Stimulated activated CD4-positive, alpha-beta T cell treated with anti-CD3 and anti-CD28 coated beads, Interleukin-15, amount 100 ng/mL, for 1 hour (primary cell): ENCODE measurements at places on chromosomes 13 and 19.
A peak's percentile ranks its signal among the peaks of the same experiment; 100 is the strongest.

DNA sequence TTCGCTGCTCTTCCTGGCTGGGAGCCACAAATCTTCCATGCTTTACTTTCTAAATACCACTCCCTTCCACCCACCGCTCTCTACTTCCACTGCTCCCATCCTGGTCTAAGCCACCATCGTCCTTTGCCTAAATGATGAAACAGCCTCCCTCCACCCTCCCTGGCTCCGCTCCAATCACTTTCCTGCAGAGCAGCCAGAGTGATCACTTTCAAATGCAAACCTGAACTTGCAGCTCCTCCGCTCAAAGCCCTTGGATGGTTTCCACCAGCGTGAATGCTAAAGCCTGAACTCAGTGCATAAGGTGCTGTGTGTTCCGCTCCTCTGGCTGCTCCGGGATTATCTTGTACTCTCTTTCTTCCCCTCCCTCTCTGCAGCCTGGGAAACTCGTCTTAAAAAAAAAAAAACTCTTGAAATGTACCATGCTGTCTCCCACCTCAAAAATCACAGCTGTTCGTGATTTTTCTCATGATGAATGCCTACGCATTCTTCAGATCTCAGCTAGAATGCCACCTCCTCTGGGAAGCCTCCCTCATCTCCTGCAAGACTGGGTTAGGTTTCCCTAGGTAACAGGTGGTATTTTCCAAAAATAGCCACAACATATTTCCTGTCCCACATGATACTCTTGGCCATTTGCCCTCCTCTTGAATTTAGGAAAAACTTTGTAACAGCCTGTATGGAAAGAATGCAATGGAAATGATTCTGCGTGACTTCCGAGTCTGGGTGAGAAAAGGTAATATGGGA is 3.7 kb upstream of the SIN3B start:
- no peak for DNase-seq

DNA sequence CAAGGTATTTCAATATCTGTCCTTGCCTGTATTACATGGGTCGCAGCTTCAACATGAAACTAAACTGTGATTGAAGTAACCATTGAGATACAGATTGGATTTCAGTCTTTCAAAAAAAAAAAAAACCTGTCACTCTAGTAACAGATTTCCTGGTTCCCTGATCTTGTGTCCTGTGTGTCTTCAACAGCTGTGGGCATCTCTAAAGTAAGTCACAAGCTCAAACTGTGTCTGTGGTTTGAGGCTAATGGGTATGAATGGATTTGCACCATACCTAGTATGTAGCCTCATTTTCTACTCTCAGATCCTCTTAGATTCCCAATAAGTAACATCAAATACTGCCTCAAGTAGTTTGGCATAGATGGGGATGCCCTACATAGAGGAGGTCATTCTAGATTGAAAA is 300.1 kb downstream of the COG6 start:
- no peak for DNase-seq

- DNase-seq = no peak
Measured at GRCh38 chr19:4089400-4089908, 22.8 kb upstream of the ZBTB7A start.

GRCh38 chr13:64633948-64634347 is 2596.2 kb downstream of the PCDH9 start:
- no peak for DNase-seq

DNA sequence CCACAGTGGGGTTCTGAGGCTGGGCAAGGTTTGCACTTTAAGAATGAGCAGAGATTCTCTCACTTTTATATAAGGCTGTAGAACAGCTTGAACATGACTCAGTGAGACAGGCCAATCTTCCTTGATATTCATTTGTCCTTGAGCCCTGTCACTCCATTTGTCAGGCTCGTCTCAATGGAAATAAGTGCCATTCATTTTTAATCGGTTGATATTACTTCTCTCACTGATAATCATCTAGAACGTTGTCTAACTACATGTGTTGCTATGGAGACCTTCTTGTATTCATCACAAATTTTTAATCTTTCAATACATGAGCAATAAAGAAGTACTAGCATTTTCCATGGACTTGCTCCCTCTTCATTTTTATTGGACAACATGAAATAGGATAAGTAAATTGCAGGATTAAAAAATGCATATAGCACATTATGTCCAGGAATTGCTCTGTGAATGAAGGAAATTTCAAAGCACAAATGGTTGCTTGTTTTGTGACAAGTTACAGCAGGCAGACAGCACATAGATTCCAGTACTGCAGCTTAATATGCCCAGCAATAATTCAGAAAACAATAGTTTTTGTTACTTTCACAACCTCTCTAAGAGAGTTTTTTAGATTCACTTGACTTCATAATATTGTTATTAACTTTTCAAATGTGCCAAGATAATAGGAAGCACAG is 1178.4 kb upstream of the ATXN8OS start:
- DNase-seq = no peak

- DNase-seq = no peak
Measured at GRCh38 chr13:49308097-49308875, 60.6 kb downstream of the CDADC1 start.

DNA sequence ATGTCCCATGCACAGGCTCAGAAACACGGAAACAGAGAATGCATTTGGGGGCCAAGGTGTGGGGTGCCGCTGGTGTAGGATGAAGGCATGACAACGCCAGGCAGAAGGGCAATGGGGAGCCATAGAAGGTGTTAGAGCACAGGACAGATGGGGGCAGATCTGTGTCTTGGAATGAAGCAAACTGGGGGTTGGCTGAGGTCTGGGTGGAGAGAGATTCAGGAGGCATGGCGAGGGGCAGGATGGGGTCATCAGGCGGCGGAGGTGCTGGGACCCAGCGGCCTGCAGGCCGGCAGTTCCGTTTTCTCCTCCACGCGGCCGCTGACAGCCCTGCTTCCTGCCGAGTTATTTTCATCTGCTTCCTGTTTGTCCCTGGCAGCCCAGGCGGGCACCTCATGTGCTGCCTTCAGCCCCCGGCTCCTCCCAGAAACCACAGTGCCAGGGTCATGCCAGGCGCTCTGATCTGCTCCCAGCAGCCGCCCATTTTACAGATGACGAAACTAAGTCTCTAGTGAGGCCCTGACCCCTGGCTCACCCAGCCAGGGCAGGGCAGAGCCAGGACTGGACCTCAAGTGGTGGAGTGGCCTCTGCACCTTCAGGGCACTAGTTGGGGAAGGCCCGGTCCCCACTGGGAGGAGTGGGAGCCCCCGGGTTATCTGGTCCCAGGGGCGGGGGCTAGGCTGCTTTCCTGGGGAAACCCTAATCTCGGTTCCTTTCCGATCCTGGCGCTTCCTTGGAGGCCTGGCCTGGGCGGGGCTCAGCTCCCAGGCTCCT is 2.2 kb downstream of the ARHGAP45 start:
- peak; percentile 55 for DNase-seq

DNA sequence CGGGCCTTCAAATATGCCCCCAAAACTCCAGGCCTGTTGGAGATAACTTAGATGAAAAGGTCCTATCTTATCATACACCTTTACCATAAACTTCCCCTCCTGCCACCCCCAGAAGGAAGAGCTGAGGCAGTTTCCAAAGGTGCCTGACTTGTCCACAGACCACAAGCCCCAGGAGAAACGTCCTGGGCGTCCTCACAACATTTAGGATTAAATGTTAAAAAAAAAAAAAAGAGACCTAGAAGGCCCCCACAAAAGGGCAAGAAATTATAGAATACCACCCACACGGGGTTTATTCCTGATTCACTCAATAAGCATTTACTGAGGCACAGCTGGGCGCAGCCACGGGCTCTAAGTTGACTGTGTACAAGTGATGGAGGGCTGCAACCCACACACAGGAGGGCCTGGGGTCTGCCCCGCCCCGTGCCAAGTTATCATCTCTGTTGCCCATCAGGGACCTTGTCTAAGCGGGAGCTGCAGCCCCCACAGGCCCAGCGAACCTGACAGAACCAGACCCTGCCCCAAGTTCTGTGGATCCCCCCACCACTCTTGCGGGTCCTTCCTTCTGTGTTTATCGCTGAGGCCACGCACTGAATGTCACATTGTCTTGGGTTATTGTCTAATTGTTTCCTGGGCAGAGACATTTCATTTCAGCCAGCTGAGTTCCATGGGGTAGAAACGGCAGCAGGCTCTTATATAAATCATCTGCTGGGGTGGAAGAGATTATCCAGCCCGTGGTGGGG is 83.0 kb upstream of the TM9SF2 start:
- no peak for DNase-seq

DNA sequence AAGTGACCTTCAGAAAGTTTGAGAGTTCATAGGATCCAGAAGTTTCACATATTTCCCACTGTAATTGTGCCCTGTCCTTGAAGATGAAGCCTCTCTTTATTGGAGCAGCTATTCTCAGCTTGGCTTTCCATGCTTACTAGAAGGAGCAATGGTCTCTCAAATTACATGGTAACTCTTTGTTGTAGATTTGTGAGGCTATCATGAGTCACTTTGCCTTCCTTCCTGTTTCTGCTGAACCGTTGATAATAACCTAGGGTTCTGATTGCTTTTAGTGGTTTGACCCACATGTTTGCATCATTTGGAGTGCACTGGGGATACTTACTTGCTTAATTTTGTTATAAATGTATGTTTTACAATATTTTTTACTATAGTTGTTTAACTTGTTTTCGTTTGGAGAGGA is 772.9 kb upstream of the SLITRK6 start:
- DNase-seq = no peak

DNA sequence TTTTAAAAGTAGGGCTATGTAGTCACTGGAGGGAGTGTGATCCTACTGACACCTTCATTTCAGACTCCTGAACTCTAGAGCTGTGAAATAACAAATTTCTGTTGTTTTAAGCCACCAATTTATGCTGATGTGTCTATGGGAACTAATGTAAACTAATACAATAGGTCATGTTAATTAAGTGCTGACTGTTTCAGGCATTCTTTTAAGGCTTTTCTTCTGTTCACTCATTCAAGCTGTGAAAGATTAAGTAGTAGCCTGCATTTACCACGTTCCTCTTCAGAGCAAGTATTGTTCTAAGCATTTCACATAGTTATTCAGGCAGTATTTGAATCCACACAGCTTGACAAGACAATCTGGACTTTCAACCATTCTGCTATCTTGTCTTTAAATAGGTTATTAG is 1135.0 kb downstream of the SLITRK1 start:
- no peak for DNase-seq

DNA sequence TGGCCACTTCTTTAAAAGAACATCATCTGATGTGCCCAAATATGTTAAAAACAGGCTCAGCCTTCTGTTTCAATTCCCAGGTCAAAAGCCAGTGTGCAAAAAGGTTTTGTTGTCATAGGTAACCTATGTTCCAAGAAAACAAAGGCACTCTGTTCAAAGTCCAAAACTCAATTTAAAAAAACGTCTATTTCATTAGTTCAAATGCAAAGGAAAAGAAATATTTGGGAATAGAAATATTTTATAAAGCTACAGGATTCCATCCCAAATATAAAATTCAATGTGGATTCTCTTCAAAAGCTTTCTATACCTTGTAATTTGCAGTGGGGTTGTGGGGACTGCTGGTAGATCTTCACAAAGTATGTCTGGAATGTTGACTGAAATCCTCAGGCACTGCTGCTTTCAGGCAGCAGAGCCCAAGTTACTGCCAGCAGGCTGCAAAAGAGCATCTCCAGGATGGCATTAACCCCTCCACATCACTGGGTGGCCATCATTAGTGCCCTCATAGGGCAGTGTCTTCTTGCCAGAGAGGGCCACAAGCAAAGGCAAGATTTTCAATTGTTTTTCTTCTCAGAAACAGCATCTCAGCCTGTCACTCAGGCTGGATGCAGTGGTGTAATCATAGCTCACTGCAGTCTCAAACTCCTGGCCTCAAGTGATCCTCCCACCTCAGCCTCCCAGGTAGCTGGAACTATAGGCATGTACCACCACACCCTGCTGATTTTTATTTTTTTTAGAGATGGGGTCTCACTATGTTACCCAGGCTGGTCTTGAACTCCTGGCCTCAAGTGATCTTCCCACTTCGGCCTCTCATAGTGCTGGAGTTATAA is 22.8 kb upstream of the STK24 start:
- no peak for DNase-seq

DNA sequence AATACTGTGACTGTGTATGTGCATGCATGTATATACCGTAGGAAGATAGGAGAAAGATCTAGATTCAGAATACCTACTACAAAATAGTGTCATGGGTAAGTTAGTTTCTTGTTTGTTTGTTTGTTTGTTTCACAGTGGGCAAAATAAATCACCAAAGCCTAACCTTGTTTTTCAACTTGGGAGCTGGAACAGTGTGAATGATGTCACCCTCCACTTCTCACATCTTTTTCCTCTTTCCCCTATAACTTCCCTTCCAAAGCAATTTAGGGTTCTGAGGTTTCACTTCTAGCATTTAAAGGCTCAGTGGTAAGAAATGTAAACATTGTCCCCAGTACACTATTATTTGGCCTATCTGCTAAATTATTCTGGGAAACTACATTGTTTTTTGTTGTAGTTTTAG is 5.4 kb downstream of the KCTD4 start:
- no peak for DNase-seq

- no peak for DNase-seq
Measured at GRCh38 chr19:41537789-41538188, 38.2 kb upstream of the CEACAM21 start.

GRCh38 chr13:25046985-25047511 is 48.9 kb upstream of the PABPC3 start:
- DNase-seq = no peak

- no peak for DNase-seq
Measured at GRCh38 chr13:98514288-98514687, 62.6 kb downstream of the STK24 start.

- DNase-seq = no peak
Measured at GRCh38 chr13:32237681-32238080, 77.5 kb downstream of the ZAR1L start.

GRCh38 chr19:53957448-53958167 is 5.1 kb upstream of the CACNG8 start:
- no peak for DNase-seq

DNA sequence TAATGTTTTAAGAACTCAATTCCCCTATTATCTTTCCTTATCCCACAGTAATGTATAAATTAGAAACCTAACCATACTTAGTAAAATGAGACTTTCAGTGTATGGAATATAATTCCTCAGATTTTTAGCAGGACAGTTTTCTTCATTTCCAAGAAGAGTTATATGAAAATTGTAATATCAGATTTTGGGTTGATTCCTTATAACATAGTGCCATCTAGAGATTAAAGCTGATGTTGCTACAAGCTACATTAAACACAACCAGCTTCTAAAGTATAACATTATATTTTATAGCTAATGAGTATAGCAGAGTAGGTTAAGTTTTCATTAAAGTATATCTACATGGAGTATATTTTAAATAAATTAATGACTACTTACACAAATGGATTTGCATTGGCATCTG is 99.7 kb upstream of the MIR17HG start:
- DNase-seq = no peak
